ENCODE measurements at places on chromosomes 6 and 20.

GRCh38 chr20:51281521-51281920 is 258.6 kb upstream of the KCNG1 start:
- no peak for DNase-seq

- DNase-seq, result no peak
These were observed 38.5 kb downstream of the DLGAP4 start for GRCh38 chr20:36344517-36345132.

- DNase-seq, result no peak
These were observed 38.7 kb downstream of the TGM2 start for GRCh38 chr20:38126146-38126921.

- no peak for DNase-seq
These were observed 201.6 kb downstream of the FOXA2 start for GRCh38 chr20:22382742-22383141.

- no peak for DNase-seq
These were observed 10.4 kb downstream of the KCNS1 start for GRCh38 chr20:45090481-45090880.

- DNase-seq, result no peak
These were observed 19.5 kb upstream of the FAM8A1 start for GRCh38 chr6:17580518-17581048.

DNA sequence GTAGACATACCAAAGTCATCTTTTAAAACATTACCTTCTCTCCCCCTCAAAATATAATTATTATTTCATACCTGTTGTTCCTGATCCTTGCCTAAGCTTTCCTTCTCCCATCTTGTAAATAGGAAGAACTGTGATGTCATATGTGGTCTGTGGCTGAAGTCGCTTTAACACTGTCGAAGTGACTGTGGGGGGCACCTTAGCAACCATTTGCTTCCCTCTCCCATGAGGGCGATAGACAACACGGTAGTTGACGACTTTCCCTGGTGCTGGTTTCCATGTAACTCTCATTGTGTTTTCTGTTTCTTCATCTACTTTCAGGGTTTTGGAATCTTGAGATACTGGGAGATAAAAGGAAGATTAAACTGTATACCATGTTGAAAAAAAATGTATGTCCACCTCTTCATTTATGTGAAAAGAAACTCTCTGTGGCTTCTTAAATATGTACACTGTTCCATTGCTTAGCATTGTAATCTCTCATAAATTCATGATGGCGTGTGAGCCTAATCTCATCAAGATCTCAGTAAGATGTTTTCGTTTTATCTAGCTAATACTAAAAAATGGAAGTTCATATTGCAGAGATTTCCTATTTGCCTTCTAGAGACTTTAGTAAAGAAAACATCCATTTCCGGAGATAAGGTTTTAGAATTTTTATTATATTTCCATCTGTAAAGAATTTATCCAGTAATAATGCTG is 49.5 kb downstream of the COL12A1 start:
- DNase-seq, result no peak

GRCh38 chr20:4813076-4813862 is 91.6 kb downstream of the PRND start:
- DNase-seq, result no peak

Measured in C1 segment of cervical spinal cord (tissue), 14 donors.